ENCODE measurements at places on chromosomes 1 and 21. TPM values are rescaled to one million over a fixed set of nuclear protein-coding genes. Genes with fewer than 3 reads are reported as not detected.

PGBD5 gene
- polyA plus RNA-seq = 5.7 TPM

TRABD2B gene
- 21.1 TPM for polyA plus RNA-seq

OR2G6 gene
- 0.03 TPM for polyA plus RNA-seq

CGN gene
- 37.5 TPM for polyA plus RNA-seq

RIMKLA gene
- polyA plus RNA-seq = 0.40 TPM

ATP1A2 gene
- polyA plus RNA-seq = 4.1 TPM

OR2T1 gene
- not detected for polyA plus RNA-seq

LMOD1 gene
- polyA plus RNA-seq = 4.8 TPM

ZNF695 gene
- polyA plus RNA-seq = 3.8 TPM

MROH9 gene
- not detected for polyA plus RNA-seq

AK2 gene
- polyA plus RNA-seq = 220 TPM

S100B gene
- 5.6 TPM for polyA plus RNA-seq
